ENCODE measurements at places on chromosomes 5 and 9. TPM values are rescaled to one million over a fixed set of nuclear protein-coding genes. Genes with fewer than 3 reads are reported as not detected.

Gene TRPM3
- not detected for total RNA-seq

- H3K4me1 ChIP-seq = no peaks in the 10 kb centered on the region
- no peak overlapping the region for H3K27ac ChIP-seq
- no peaks in the 10 kb centered on the region for H3K36me3 ChIP-seq
- H3K4me3 ChIP-seq = no peak overlapping the region
- H3K27me3 ChIP-seq = no peaks in the 10 kb centered on the region
These were observed 351.5 kb upstream of the KCNN2 start for GRCh38 chr5:114010362-114010761.

DNA sequence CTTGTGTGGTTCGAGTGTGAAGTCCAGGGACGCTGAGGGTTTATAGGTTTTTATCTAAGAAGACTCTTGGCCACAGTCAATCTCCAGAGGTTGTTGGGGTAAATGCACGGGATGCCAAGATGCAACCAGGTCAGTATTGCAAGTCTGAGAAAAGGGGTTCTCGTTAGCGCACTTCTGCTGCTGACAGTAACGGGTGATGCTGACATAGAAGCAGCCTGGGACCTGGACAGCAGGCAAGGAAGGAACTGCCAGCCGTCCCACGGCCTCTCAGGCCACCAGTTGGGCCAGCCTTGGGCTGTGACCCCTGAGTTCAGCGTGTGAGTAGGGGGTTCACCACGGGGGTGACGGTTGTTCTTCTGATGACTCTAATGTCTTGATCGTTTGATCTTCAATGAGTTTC is 39.0 kb downstream of the TENT4A start:
- H3K27me3 ChIP-seq = no peaks in the 10 kb centered on the region
- no peak for DNase-seq
- H3K4me3 ChIP-seq = no peak overlapping the region
- H3K4me1 ChIP-seq = peaks cover 10% of the 10 kb centered on the region

- H3K27me3 ChIP-seq = peaks cover 5% of the 10 kb centered on the region
- no peak overlapping the region for H3K27ac ChIP-seq
- peaks cover 20% of the 10 kb centered on the region for H3K4me1 ChIP-seq
- no peak overlapping the region for H3K4me3 ChIP-seq
- no peaks in the 10 kb centered on the region for H3K36me3 ChIP-seq
- DNase-seq = no peak
These were observed 442.4 kb upstream of the ZNF462 start for GRCh38 chr9:106420511-106420944.

GRCh38 chr5:140131967-140132409 is 6.3 kb downstream of the IGIP start:
- H3K36me3 ChIP-seq = no peaks in the 10 kb centered on the region
- no peaks in the 10 kb centered on the region for H3K27me3 ChIP-seq
- no peak for DNase-seq

DNA sequence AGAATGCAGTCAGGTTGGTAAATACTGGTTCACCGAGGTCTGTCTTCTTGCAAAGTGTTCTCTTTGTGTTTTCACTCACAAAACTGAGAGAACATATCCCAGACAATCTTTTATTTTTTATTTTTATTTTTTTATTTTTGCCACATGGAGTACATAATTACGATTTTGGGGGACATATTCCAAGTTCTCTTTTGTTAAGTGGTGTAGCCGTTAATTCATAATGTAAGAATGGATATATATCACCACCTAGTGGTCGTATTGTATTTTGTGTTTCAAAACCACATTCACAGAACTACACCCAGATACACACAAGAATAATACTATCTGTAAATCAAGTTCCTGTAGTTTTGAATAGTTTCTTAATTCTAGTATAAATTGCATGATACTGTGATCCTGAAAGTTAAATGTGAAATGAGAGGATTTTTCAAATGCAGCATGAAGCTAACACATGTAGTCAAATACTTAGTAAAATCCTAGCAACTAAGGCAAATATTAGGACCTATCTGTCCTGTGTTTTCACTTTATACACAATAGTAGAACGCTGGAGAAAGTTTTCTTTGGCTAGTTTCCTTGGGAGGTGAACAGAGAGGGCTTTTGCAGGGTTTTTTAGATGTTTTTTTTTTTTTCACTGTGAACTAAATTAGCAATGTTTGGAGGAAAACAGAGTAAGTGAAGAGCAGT is 92.7 kb downstream of the VCAN start:
- peaks cover 14% of the 10 kb centered on the region for H3K27me3 ChIP-seq
- DNase-seq = no peak
- no peak overlapping the region for H3K27ac ChIP-seq
- H3K4me1 ChIP-seq = no peaks in the 10 kb centered on the region
- H3K4me3 ChIP-seq = no peak overlapping the region
